Nephron progenitor cell (in vitro differentiated cells): ENCODE measurements at places on chromosomes 1 and 21.
A peak's percentile ranks its signal among the peaks of the same experiment; 100 is the strongest.

GRCh38 chr1:23286401-23286800 is 57.7 kb downstream of the HNRNPR start:
- no peak for DNase-seq

GRCh38 chr1:174265282-174265681 is 106.0 kb downstream of the RABGAP1L start:
- DNase-seq: no peak

DNA sequence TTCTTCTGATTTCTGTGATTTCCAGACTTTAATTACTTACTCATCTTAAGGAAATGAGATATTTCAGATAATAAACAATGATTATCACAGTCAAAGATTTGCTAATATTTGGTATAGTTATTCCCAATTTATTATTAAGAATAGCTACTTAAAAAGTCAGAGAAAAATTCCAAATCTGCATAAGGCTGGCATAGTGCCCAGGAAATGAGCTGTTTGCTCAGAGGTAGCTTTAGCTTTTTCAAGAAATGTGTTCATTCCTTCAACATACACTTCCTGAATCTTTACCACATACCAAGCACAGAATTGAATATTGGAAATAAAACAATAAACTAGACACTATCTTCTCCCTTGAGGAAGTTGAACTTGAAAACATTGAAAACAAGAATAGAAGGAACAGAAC is 44.3 kb upstream of the KCNK1 start:
- no peak for DNase-seq

DNA sequence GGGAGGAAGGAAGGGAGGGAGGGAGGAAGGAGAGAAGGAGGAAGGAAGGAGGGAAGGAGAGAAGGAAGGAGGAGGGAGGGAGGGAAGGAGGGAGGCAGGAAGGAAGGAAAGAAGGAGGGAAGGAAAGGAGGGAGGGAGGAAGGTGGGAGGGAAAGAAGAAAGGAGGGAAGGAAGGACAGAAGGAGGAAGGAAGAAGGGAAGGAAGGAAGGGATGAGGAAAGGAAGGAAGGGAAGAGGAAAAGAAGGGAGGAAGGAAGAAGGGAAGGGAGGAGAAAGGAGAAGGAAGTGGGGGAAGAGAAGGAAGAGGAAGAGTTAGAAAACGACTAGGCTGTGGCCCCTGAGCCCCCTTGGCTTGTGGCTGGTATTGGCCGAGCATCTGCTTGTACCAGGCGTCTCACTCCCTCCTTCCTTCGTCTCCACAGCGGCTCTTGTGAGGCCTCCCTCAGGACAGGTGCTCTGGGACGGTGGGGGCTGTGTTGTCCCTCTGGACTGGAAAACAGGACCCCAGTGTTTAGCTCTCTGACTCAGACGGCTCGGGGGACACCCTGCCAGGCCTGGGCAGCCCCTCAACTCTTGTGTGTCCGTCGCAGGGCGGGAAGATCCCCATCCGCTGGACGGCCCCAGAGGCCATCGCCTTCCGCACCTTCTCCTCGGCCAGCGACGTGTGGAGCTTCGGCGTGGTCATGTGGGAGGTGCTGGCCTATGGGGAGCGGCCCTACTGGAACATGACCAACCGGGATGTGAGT is 36.2 kb upstream of the C1QA start:
- no peak for DNase-seq

GRCh38 chr1:9589719-9590157 is 1.0 kb downstream of the TMEM201 start:
- no peak for DNase-seq

- DNase-seq: no peak
Observed at GRCh38 chr1:5688081-5689077, 303.8 kb downstream of the NPHP4 start.

DNA sequence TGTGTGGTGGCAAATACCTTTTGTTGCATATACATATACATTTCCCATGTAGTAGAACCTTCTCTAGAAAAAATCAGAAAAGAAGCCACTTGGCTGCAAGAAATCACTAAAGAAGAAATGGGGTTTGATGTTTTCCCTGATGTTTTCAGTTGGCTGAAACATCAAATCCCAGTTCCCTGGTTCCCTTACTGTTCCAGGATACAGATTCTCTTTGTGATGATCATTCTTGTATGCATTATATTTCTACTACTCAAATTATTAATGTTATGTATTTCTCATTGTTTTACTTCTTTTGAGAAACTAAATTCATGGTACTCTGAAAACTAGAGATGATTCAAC is 7.6 kb downstream of the RNU1-2 start:
- no peak for DNase-seq

DNA sequence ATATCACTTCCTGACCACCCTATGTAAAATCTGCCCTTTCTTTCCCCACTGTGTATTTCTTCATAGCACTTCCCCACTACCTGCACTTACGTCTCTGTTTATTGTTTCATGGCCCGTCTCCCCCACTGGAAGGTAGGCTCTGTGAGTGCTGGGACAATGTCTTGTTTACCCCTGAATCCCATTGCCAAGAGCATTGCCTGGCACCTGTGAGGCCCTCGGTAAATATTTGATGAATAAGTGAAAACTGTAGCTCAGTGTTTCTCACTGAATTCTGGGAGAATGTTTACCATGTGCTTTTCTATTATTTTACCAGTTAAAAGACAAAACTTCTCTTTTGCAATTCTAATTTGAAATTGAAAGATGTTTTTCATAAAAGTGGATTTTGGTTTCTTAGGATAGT is 11.8 kb downstream of the NFASC start:
- no peak for DNase-seq

DNA sequence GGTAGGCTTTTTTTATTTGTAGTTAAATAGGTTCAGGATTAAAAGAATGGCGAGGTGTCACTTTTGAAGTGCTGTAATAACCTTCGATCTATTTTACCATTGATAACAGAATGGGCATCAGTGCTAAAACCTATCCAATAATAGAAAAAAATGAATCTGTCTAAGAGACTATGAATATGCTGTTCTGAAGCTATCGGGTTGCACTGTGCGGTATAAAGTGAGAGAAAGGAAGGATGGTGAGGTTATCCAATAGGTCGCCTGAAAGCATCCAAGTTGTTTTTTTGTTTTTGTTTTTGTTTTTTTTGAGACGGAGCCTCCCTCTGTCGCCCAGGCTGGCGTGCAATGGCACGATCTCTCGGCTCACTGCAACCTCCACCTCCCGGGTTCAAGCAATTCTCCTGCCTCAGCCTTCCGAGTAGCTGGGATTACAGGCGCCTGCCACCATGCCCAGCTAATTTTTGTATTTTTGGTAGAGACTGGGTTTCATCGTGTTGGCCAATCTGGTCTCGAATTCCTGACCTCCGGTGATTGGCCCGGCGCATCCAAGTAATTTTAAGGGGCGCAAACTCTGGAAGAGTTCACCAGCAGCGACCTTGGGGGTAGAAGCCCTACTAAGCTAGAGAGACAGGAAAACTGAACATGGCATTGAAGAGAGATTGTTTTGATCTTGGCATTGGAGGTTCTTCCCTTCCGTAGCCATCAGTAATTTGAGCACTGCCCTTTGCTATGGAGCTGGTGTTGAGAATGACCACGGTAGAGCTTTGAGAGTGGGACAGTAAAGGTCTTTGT is 8.7 kb upstream of the MDM4 start:
- DNase-seq: peak; percentile 38

DNA sequence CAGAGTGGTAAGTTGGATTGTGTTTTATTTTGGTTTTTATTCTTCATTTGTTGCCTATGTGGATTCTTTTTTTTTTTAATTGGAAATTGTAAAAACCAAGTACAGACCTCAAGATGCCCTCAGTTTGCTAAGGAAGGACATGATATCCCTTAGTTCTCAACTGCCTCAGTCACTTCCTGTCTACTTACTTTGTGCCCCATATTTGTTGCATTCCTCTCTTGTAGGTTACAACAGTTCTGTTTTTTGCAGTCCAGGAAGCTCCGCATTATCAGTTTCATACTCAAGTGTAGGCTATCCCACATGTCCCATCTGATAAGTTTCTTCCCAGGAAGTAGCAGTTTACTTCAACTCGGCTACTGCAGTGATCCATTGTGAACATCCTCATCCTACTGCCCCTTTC is 82.0 kb downstream of the RPAP2 start:
- no peak for DNase-seq

GRCh38 chr1:87103074-87103473 is 188.6 kb downstream of the HS2ST1 start:
- no peak for DNase-seq

DNA sequence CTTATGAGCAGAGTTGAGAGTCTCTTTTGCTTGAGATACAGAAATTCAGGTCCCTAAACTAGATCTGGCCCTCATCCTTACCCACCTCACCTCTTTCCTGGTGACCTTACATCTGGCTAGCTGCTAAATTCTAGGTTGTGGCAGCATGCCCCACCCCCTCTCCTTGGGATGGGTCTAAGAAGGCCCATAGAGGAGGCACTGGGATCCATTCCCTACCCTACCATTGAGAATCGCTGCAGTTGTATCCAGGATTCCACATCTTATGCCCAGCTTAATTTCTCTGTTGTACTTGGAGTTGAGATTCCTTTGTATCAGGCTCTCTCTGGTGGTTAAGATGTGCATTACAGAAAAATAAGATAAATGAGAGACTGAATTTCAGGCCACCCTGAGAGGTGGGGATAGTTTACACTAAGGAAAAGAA is 9.5 kb upstream of the TMEM39B start:
- DNase-seq: no peak

GRCh38 chr1:62390071-62390470 is 46.8 kb upstream of the USP1 start:
- no peak for DNase-seq

DNA sequence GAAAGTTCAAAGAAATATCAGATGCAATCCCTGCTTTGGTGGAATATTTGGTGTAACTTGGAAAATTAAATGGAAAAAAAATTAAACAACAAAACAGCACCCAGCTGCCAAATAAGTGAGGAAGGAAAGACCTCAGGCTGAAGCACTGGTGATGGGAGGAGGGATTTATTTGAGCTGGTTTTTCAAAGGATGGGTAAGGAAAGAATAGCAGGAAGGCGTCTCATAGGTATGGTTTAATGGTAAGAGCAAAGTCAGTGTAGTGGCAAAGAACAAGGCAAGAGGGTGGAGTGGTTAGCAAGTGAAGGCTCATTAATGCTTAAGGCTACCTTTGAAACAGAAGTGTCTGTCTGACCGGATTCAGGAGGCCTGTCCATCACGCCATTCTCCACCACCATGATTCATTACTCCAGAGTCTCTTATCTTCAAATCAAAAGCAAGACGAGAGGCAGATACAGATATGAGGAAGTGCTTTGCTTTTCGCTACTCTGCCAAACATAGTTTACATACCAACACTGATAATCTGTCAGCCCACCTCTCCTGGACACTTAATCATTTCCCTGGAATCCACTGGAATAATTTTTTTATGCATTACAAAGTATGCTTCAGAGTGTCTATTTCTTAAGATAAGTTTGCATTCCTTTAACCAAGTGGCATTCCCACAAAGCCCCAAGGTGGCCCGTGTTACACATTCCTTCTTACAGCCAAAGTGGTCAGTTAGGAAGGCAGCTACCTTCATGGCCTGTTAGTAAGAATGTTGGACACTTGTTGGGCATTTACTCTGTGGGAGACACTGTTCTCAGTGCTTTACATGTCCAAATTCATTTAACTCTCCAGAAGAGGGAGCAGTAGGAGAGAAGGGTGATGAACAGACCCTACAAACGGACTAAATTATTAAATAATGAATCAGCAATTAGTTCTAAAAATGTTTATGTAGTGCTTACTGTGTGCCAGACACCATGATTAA is 146.6 kb downstream of the ROR1 start:
- no peak for DNase-seq

- no peak for DNase-seq
Observed at GRCh38 chr1:54928327-54928726, 41.3 kb upstream of the DHCR24 start.

DNA sequence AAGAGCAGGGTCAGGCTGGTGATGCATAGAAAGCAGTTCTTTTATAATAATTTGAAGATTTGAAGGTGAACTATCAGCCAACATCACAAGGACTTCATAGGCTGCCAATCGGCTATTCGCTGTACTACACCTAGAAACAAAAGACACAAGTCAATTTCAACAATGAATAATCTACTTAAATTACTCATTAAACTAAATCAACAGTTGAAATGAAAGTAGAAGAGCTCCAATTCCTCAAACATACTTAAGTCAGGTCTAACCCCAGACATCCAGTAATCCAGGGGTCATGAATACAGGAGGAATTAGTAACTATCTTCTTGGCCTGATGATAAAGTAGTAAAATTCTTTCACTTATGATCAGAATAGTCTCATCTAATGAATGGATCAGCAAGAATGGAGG is 64.5 kb downstream of the PCSK9 start:
- DNase-seq: no peak

DNA sequence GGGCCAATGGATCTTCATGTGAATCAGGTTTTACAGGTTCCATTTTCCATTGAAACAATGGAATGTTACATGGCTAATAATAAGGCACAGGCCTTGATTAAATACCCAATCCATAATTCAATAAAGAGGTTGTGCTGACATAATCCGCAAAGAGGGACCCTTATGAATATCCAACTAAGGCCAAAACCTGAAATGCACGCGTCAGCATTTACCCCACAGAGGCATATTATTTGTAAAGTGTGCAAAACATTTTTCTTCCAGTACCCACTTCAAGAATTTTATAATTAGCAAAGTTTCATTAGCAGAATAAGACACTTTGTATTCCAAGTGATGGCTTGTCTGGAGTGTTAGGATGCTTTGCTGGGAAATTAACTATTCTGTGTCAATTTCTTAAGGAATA is 220.6 kb upstream of the C8B start:
- DNase-seq: no peak

DNA sequence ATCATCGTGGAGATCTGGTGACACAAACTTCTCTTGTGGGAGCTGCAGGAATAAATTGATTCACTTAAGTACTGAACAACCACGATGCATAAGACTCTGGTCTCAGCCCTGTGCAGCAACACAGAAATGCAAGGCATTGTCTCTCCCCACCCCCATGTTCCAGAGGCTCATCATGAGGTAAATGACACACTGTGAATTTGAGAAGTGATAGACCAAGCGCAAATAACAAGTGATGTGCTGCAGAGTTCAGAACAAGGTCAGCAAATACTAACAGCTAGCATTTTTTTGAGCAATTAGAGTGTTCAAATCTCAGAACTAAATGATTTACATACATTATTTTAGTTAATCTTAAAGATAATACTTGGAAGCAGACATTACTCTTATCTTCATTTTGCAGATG is 223.7 kb downstream of the SEC16B start:
- DNase-seq: no peak

- no peak for DNase-seq
Observed at GRCh38 chr1:187956975-187957374, 1128.2 kb downstream of the PLA2G4A start.

GRCh38 chr1:109241841-109242345 is 7.4 kb upstream of the CELSR2 start:
- no peak for DNase-seq

DNA sequence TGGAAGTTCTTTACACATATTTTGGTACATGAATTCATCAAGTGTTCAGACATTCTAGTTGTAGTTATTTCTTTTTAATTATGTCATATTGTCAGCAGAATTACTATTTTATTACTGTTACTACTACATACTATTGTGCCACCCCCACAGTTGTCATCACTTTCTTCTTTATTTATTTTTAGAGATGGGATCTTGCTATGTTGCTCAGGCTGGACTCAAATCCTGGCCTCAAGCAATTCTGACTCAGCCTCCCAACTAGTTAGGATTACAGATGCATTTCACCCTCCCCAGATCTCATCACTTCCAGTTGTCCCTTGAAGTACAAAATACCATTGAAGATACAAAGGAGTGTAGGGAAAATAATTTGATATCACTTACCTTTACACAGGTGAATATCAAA is 258.0 kb downstream of the KCTD3 start:
- no peak for DNase-seq

GRCh38 chr1:224874775-224875174 is 54.7 kb upstream of the DNAH14 start:
- peak; percentile 39 for DNase-seq
